Thoracic aorta endothelial cell (primary cell): ENCODE measurements at places on chromosomes 2 and 18. TPM values are rescaled to one million over a fixed set of nuclear protein-coding genes. Genes with fewer than 3 reads are reported as not detected.

The LRRC30 gene
- total RNA-seq = not detected in 2 replicates

The COL4A3 gene
- total RNA-seq = 0.13 and 0.14 TPM in 2 replicates

The REEP1 gene
- total RNA-seq = 0.29 and 0.80 TPM in 2 replicates

The CLIP4 gene
- 44.9 and 49.9 TPM in 2 replicates for total RNA-seq

The TMBIM1 gene
- total RNA-seq = 90.4 and 119 TPM in 2 replicates

The BBS5 gene
- 5.1 and 6.3 TPM in 2 replicates for total RNA-seq

The SERPINB4 gene
- not detected in 2 replicates for total RNA-seq
